SHP77 treated with DMSO at 0.1 percent for 48 hours (cell line): ENCODE measurements at places on chromosomes 7 and 10.

- no peak for DNase-seq
Observed at GRCh38 chr7:132123773-132124172, 452.5 kb downstream of the PLXNA4 start.

GRCh38 chr7:27759491-27759890, 19.5 kb downstream of the TAX1BP1 start:
- no peak for DNase-seq

- DNase-seq, result no peak
Observed at GRCh38 chr7:140010194-140010895, 52.4 kb downstream of the PARP12 start.

DNA sequence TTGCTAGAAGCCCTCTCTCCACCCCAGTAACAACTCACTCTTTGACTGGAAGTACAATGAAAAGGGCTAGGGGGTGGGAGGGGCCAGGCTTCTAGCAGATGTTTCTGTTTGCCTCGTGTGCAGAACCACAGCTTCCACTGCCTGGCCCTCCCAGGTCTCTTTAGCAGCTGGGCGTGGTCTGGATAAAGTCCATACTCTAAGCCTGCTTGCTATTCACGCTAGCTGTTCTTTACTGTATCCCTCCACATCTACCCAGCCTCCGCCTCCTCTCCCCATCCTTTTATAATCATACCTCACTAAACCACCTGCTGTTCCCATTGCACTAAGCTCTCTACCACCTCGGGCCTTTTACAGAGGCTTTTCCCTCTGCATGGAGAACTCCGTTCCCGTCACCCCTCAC, 288.8 kb downstream of the CAMK1D start:
- DNase-seq, result peak; percentile 92

DNA sequence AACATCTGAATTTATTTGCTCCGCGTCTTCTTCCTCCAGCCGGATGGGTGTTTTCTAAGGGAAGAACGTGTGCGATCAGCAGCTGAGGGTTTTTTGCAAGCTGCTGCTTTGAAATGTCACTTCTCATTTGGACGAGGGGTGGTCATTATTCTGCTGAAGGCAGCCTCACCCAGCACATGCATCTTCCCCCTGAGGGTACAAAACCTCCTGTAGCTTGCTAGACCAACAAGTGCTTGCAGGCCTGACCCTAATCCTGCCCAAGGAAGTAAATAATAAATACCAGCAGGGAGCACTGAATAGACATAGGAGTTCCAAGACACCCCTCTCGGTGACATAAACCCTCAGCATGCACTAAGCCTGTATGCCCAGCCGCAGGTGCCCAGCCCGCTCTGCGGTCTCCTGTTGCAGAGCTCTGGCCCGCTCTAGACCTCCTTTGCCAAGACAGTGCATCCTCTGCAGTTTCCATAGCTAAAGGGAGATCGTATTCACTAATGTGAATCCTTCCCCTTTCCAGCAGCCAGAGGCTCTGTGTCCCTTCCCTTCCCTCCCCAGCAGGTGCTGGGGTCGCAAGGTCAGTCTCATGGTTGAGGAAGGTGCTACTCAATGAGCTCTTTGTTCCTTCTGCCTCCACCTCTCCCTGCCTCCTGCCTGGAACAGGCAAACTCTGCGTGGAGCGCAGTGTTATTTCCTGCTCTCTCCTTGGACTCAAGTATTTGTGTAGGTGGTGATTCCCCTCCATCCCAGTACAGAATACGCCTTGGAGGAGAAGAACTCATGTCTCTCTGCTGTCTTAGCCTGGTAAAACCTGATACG, 36.6 kb downstream of the SBDS start:
- no peak for DNase-seq

GRCh38 chr7:74272305-74273038, 16.7 kb upstream of the CLIP2 start:
- no peak for DNase-seq

DNA sequence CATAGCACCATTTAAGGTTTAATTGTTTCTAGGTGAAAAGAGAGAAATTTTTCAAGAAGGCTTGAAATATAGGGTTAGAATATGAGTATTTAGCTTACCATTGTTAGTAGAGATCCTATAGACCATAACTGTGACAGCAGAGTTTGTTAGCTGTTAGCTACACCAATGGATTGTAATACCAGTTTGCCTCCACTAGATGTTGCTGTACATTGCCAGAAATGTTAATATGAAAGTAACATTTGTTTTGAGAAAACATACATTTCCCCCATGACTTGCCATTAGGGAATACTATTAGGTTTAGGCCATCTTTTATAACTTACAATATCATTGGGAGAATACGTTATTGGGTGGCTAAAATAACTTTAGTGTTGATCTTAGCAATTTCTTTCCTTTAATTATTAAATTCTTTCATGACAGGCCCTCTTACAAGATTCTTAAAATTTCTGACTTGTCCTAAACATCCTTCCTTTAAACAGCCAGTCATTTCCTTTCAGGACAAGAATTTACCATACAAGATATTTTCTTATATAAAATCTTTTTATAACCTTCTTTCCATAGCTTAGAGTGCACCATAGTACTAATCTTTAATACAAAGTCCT, 39.5 kb downstream of the ZNF117 start:
- DNase-seq, result peak; percentile 45

- no peak for DNase-seq
Observed at GRCh38 chr10:119251315-119251708, 43.9 kb downstream of the GRK5 start.

- DNase-seq, result no peak
Observed at GRCh38 chr7:22799633-22800032, 23.0 kb downstream of the TOMM7 start.

DNA sequence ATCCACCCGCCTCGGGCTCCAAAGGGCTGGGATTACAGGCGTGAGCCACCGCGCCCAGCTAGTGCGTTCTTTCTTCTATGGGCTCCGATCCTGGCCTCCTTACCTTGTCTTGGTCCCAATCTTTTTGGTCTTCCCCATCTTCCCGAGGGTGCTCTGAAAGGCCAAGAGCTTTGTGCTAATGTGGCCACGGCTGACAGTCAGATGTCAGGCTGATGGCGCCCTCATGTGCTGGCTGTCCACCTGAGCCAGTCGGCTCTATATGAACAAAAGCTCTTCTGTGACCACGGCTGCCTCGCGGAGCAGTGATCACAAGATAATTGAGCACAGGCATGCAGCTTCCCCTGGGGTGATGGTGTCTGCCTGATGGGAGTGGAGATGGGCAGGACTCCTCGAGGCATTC, 11.0 kb upstream of the AHCYL2 start:
- no peak for DNase-seq

- no peak for DNase-seq
Observed at GRCh38 chr10:78375854-78376785, 342.5 kb downstream of the RPS24 start.
